ENCODE measurements at places on chromosomes 4 and X.

DNA sequence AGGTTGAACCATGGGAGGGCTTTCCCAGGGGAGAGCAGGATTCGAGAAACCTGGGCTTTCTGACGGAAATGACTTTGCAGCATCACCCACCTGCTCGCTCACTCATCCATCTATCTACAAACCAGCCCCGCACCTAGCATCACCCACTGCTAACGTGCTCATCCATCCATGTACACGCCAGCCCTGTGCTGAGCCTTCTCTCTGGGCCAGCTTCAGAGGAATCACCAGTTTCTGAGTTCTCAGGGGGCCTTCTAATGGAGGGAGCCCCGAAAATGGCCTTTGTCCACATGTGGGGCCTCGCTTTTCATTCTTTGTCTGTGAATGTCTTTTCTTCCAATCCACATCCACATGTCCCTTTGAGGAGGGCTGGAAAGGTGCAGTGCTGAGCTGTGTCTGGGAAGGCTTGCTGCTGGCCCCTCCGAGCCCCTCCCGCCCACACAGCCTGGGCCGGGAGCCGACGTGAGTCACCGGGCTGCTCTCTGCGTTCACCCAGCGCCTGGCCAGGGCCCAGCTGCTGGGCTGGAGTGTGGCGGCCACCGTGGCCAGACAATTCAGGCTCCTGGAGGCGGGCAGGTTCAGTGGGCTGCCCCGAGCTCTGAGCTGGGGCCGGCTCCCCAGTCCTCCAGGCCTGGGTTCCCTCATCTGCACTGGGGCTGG lies 14.7 kb downstream of the SORCS2 start:
- DNase-seq = peak; percentile 93

- no peak for DNase-seq
Observed at GRCh38 chr4:7238300-7238960, 46.1 kb downstream of the SORCS2 start.

DNA sequence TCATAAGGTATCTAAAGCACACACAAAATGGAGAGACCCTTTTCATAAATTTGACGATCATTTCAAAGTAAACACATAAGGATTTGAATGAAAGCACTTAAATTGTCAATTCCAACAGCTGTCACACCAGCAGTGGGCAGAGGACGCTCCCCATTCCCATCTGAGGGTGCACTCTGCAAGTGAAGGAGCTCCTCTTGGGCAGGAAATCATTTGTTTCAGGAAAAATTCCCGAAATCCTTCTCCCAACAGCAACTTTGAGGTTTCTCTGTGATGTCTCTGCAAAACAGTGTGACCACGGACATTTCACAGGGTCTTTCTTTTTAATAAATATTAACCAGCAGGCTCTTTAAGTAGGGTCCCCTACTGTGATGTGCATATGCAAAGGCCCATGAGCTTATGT lies 111.0 kb downstream of the EPHA5 start:
- DNase-seq = no peak

- DNase-seq = peak; percentile 48
Observed at GRCh38 chrX:119692191-119693039, 553 bp downstream of the SEPTIN6 start.

DNA sequence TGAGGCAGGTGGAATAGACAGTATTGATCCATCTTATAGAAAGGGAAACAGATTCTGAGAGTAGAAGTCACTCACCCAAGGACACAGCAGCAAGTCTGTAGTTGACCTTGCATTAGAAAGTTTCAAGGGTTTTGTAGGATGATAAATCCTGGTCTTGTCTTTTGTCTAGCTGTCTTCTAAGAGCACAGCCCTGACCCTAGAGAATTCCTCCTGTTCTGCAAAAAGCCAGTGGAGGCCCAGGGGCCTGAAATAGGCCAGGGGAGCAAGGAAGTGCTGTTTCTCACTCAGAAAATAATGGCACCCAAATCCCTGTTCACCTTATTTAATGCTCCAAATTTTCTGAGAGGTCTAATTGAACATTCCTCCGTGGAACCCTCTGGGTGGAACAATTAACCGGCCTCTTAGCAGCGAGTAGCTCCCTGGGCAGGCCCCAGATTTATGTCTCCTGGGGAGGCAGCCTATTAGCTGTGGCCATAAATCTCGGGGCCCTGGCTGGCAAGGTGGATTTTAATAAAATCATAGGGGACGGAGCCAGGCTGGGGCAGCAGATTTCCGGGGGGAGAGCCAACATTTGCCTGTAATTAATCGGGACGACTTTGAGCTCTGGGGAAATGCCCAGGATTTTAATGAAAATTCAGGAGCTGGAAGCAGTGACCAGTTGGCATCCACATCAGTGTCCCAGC lies 49.2 kb upstream of the MSX1 start:
- DNase-seq = no peak

DNA sequence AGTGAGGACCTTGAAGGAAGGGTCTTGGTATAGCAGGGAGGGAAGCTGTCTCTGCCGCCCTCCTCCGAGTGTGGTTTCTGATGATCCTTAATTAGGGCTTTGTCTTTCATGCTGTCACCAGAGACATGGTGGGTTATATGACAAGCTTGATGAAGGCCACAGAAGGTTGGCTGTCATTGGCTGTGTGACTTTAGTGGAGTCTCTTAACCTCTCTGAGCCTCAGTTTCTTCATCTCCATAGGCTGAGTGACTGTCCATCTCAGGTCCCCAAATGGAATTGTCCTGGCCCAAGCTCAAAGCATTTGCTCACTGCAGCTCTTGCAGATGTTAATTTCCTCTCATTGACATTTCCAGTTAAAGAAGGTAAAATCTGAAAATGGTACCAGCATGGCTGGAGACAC lies 16.6 kb upstream of the UBA6 start:
- no peak for DNase-seq

GRCh38 chrX:142250502-142250901 lies 45.4 kb upstream of the MAGEC2 start:
- DNase-seq = no peak

GRCh38 chr4:107349266-107349665 lies 313.2 kb upstream of the DKK2 start:
- no peak for DNase-seq

GRCh38 chrX:111353793-111354192 lies 58.2 kb downstream of the DCX start:
- DNase-seq = no peak

- no peak for DNase-seq
Observed at GRCh38 chr4:5385741-5386311, 322.5 kb downstream of the EVC2 start.

- no peak for DNase-seq
Observed at GRCh38 chr4:99803566-99804101, 13.0 kb upstream of the DAPP1 start.
